ENCODE measurements at places on chromosomes 4 and X.

GRCh38 chr4:26931966-26932365 is 71.3 kb downstream of the STIM2 start:
- DNase-seq: no peak

DNA sequence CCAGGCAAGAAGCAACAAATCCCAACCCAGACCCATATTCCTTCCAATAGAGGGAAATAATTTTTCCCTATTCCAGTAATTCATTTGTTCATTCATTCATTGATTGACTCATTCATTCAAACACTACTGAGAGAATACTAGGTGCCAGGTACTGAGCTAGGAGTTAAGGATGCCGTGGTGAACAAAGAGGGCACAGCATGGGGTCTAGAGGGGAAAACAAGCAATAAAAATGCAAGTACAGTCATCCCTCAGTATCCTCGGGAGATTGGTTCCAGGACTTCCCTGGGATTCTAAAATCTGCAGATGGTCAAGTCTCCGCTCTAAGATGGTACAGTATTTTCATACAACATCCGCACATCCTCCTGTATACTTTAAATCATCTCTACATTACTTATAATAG is 18.7 kb downstream of the RASGEF1B start:
- no peak for DNase-seq

DNA sequence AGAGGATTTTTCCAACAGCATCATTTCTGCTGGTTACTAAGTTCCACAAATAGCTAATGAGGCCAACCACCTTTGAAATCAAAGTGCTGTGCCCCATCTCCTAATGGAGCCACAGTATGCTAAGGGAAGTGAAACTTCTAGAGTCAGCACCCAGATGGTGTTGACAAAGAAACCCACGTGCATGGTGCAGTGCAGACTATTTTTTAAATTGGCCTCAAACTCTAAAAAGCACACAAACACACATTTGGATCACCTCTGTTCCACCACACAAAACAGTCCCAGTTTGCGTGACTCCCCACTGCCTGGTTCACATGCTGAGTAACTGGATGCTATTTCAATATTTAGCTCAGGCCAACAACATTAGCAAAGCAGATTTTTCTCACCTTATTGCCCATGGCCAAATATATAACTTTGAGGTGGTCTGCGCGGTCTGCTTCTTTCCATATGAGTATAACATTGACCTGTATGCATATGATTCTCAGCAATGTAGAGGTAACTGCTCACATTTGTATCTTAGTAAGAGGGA is 69.9 kb downstream of the AMELX start:
- no peak for DNase-seq

DNA sequence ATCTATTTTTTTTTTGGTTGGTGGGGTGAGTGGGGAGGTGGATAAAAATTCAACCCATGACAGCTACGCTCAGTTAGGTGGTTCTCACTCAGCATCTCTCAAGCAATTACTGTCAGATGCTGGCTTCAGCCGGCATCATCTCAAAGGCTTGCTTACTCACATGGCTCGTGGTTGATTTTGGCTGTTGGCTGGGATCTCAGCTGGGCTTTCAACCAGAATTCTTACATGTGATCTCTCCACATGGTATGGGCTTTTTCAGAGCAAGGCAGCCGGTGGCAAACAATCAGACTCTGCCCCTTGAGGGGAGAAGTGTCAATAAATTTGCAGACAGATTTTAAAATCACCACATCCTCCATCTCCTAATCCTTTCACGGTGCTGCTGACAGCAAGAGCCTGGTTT is 47.2 kb downstream of the SLC34A2 start:
- DNase-seq: no peak

DNA sequence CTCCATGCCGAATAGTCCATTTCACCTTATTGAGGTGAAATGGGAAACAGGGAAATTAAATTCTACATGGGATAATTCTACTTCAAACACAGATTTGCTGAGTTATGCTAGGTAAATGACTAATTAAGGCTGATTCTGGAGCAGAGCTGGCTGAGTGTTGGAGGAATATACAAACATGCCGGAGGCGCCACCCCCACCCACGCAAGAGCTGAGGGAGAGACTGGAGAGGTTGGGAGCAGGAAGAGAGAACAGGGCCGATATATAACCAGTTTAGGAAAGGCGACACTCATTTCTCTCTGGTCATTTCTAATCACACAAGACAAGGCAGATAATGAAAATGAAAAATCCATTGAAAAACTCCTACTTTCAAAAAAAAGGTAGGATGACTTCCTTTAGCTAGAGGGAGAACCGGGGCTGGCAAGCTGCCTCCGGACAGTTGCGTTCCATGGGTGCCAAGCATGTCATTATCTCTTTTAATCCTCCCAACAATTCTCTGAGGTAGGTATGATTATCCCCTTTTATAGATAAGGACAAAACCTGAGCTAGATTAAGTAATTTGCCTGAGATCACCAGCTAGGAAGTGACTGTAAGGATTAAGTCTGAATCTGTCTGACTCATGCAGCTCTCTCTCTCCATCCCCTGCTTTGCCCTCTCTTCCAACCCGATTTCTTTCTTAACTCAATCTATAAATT is 27.6 kb upstream of the CFAP299 start:
- DNase-seq: no peak

DNA sequence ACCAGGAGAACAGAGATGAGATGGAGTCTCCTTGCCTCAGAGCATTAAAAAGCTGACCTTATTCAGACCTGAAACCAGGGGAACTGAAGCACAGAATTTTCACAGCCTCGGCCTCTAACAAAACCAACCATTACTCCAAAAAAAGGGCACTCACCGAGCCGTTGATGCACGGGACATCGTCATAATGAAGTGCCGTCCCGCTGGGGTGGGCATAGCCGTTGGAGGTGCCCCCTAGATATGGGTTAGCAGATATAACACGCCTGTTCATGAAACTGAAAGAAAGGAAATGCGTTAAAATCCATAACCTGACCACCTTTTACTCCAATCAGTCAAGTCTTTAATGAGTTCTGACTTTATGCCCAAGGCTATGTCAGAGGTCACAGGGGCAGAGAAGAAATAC is 153.6 kb downstream of the AFAP1 start:
- no peak for DNase-seq

- no peak for DNase-seq
Measured at GRCh38 chr4:67275179-67275750, 270.0 kb downstream of the CENPC start.

DNA sequence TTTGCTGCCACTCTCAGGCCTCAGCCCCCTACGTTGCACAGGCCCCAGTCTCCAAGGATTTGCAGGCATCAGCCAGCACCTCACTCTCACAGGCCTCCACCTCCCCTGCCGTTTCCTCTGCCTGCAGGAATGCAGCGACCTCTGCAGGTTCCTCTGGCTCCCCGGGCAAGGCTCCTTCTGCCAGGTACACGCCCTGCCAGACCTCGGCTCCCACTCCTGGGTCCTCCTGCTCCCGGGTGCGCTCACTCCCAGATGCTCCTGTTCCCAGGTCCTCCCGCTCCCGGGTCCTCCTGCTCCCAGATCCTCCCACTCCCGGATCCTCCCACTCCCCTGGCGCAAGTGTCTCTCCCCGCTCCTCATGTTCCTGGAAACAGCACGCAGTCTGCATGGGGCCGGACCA is 144.4 kb upstream of the RADX start:
- no peak for DNase-seq

- DNase-seq: no peak
Measured at GRCh38 chr4:125734504-125734903, 419.7 kb downstream of the FAT4 start.

DNA sequence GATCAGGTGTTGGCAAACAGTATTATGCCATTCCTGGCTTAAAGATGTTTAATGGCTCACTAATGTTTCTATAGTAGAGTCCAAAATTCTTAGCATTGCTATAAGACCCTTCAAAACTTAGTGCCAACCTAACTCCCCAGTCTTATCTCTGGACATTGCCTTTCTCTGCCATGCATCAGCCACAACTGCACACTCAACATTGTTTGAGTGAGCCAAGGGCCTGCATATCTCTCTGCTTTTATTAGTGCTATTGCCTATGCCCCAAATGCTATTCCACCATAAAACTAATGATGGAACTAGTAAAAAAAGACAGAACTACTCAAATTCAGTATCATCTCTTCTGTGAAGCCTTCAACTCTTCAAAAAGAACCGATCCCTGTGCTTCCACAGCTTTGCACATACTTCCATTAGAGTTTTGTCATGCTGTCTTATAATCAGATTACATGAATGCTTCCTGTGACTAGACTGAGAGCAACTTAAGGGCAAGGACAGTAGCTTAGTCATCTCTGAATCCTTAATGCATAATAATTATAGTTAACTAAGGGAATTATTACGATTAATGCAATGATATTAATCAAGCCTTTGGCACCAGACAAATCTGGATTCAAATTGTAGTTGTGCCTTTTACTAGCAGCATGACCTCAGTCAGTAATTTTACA is 53.7 kb downstream of the CHM start:
- DNase-seq: no peak

- no peak for DNase-seq
Measured at GRCh38 chr4:22877486-22878052, 184.8 kb downstream of the GBA3 start.

- DNase-seq: no peak
Measured at GRCh38 chr4:40197879-40198689, 1.3 kb downstream of the RHOH start.

DNA sequence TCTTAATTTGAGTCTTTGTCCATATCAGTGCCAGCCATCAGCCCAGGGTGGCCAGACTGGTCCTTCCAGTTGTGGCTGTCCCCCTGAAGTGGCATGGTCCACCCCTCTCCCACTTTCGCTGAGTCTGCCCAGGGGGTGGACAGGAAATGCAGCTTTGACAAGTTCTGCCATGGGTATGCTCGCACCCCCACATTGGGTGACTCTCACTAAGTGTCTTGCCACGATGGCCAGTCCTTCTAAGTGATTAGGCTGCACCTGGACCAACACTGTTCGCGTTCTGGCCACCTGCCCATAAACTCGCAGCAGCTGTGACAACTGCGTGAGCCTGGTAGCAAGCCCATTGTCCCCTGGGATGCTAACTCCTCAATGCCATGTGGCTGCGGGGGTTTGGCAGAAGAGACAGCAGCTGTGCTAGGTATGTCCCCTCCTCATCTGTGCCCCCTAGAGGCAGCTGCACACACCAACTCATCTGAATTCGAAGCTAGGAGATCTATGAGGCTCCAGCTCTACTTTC is 10.0 kb upstream of the LNX1 start:
- peak; percentile 95 for DNase-seq

- no peak for DNase-seq
Measured at GRCh38 chr4:40388239-40388638, 53.1 kb downstream of the CHRNA9 start.

DNA sequence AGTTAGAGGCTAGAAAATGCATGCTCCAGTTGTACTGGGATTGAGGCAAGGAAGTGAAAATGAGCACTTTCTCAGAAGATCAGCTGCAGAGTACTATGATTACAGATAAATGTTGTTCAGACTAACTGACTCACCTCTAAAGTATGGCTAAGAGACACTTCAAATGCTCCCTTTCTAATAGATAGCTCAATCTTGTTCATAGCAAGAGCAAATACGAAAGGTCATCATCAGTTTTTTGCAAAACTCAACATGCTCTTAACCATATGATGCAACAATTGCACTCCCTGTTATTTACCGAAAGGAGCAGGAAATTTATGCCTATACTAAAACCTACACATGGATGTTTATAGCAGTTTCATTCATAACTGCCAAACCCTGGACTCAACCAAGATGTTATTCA is 838.4 kb upstream of the INTU start:
- DNase-seq: no peak

DNA sequence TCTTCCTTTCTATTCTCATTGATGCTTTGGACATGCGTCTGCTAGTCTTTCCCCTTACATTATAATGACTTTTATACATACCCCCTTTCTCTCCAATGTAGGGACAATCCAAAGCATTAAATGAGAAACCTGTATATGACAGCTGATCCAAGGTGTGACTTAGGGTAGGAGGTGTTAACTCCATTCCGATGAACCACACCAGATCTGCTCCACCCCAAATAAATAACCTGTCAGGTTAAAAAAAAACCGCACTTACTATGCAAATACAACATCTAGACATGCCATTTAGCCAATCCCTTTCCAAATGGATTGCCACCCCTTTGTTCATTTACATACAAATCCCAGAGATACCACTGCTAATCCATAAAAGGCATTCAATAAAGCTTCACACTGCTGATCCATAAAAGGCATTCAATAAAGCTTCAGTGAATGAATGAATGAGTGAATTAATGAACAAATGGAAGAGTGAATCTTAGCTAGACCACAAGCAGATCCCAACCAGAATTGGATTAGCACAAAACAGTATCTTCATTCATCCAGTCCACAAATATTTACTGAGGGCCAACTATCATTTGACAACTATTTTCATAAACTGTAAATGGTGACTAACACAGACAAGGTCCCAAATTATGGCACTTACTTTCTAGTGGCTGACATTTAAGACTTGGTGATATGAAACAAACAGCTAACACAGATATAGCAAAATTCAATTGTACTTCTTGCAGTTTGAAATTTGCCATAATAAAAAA is 158.9 kb upstream of the MAP3K15 start:
- DNase-seq: no peak

DNA sequence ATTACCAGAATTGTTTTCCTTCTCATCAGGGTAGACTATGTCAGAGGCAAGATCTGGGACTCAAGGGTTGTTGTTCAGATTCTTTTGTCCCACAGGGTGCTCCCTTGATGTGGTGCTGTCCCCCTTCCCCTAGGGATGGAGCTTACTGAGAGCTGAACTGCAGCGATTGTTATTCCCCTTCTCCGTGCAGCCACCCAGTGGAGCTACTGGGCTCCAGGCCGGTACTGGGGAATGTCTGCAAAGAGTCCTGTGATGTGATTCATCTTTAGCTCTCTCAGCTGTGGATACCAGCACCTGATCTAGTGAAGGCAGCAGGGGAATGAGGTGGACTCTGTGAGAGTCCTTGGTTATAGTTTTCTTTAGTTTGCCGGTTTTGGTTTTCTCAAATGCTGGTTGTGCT is 247.4 kb upstream of the HAND2 start:
- DNase-seq: no peak

GRCh38 chrX:103396186-103396585 is 19.8 kb downstream of the BEX3 start:
- DNase-seq: no peak

DNA sequence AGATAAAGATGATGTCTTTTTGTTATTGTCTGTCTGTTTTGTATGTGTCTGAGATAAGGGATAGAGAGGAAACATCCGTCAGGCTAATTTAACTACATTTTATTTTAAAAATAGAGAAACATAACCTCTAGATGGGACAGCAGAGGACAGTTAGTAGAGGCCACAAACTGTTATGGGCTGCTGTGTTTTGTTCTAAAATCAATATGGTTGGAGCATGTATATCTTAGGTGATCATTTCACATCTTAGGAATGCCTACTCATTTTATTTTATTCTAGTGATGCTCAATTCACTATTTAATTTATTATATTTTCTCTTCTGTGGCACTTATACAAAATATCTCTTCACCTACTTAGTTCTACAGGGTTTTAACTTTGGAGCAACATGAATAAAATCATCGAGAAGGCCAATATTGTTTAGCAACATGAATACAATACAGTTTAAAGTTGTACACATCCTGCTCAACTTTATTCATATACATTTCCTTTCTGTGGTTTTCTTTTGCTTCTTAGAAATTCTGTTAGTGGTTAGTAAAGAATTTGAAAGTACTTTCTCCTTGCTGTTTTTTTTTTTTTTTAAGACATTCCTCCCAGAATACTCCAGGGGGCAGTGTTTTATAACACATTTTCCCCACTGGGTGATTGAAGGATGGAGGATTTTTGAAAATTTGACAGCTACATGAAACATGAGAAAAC is 392.9 kb downstream of the UNC5C start:
- peak; percentile 42 for DNase-seq

Data from NCI-H510A treated with DMSO at 0.1 percent for 48 hours (cell line).